D341Med (cell line): ENCODE measurements at places on chromosomes 3 and 15.

GRCh38 chr15:92582206-92582605 lies 73.4 kb downstream of the FAM174B start:
- DNase-seq, result no peak

- DNase-seq, result no peak
Observed at GRCh38 chr3:126202276-126202675, 21.9 kb upstream of the ALDH1L1 start.

- no peak for DNase-seq
Observed at GRCh38 chr3:129440618-129441190, 680 bp downstream of the IFT122 start.

GRCh38 chr3:172376881-172377280 lies 71.4 kb downstream of the GHSR start:
- no peak for DNase-seq

- DNase-seq, result no peak
Observed at GRCh38 chr3:99545941-99546580, 92.3 kb upstream of the COL8A1 start.

- DNase-seq, result no peak
Observed at GRCh38 chr3:9390265-9390888, 7.0 kb upstream of the SETD5 start.

- no peak for DNase-seq
Observed at GRCh38 chr3:141320399-141321108, 47.8 kb upstream of the ZBTB38 start.

DNA sequence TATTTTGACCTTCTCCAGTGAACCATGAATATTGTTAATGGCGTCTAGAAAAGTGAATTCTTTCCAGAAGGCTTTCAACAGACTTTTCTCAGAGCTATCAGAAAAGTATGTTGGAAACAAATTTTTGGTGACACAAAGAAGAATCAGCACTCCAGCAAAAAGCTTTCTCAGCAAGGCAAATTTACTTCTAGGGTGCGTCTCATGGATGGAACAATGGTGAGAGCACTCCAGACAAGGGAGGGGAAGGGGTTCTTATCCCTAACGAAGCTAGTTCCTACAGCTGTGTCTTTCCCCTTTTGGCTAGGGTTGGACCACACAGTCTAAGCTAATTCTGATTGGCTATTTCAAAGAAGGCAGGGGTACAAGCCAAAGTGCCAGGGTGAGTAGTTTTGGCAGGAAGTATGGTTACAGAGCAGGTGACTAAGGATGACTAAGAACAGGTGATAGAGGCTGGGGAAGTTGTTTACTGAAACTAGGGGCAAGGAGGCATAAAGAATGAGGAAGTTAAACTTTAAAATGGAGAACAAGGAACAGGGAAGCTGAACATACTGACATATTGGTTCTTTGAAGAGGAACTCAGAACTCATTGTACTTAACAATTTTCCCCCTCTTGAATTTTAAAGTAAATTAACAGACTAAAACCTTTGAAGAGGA lies 959.8 kb downstream of the NAALADL2 start:
- no peak for DNase-seq

- DNase-seq, result no peak
Observed at GRCh38 chr3:31777092-31777491, 204.0 kb downstream of the OSBPL10 start.

GRCh38 chr15:68199340-68199739 lies 5.8 kb downstream of the CALML4 start:
- DNase-seq, result peak; percentile 34

DNA sequence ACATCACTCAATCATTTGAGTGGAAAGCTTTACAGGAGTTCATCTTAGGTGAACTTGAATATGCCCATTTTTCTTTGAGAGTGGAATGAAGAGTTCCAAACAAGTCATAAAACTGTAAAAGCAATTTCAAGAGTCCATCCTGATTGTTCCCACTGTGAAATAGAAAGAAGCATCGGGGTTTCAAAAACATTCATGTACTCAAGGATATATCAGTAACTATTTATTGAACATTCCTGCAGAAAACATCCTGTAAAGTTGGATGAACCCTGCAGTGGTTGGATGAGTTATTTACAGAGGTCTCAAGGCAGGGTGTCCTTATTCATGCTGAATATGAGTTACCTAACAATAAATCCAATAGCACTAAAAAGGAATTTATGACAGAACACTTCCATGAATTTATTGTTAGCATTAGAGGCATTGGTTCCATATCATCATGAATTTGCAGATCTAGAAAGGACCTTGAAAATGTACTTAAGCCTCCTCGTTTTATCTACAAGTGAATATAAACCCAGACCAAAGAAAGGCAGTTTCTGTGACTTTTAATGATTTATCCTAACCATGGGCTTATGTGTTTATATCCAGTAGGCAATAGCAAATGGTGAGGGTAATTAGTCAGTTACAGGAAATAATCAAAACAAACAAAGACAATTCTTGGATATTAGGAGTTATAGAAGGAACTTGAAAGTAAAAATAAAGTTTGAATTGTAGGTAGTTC lies 361.9 kb upstream of the KCNMB2 start:
- no peak for DNase-seq

DNA sequence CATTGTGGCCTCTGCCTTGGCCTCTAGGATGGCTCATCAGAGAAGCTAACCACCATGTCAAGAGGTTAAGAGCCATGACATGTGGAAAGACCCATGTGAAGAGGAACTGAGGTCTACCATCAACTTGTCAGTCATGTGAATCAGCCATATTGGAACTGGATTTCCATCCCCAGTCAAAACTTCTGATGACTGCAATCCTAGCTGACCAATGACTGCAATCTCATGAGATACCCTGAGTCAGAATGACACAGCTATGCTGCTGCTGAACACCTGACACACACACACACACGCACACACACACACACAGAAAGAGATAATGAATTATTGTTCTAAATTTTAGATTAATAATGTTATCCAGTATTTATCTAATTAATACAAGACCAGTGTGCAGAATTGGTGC lies 337.5 kb upstream of the LMCD1 start:
- DNase-seq, result no peak

- no peak for DNase-seq
Observed at GRCh38 chr3:157157836-157158235, 2.1 kb downstream of the CCNL1 start.

GRCh38 chr15:101250873-101251829 lies 697 bp downstream of the CHSY1 start:
- DNase-seq, result peak; percentile 85
